NCI-H446 (cell line): ENCODE measurements at places on chromosomes 5 and 9.

GRCh38 chr9:126454215-126454614, 127.6 kb downstream of the MVB12B start:
- no peak for DNase-seq

- peak; percentile 12 for DNase-seq
Measured at GRCh38 chr5:56200971-56201666, 32.0 kb downstream of the ANKRD55 start.

DNA sequence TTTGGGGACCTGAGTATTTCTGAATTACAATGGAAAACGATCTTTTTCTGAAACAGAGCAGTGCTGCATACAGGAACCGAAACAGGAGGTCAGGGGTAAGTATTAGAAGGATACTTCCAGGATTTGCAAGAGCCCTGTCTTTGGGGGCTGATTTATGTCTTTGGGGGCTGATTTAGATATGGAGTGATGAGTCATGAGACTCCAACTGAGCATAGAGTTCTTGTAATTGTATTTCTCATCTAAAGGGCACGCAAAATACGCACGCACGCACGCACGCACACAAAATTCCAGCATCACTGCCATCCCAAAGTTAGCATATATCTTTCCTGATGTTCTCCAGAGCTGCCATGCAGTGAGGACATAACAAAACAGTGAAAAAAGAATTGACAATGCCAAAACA, 414.8 kb upstream of the CCNH start:
- DNase-seq, result no peak

- DNase-seq, result no peak
Measured at GRCh38 chr9:92206488-92206887, 87.0 kb downstream of the IARS1 start.
